ENCODE measurements at places on chromosomes 2 and 18.

DNA sequence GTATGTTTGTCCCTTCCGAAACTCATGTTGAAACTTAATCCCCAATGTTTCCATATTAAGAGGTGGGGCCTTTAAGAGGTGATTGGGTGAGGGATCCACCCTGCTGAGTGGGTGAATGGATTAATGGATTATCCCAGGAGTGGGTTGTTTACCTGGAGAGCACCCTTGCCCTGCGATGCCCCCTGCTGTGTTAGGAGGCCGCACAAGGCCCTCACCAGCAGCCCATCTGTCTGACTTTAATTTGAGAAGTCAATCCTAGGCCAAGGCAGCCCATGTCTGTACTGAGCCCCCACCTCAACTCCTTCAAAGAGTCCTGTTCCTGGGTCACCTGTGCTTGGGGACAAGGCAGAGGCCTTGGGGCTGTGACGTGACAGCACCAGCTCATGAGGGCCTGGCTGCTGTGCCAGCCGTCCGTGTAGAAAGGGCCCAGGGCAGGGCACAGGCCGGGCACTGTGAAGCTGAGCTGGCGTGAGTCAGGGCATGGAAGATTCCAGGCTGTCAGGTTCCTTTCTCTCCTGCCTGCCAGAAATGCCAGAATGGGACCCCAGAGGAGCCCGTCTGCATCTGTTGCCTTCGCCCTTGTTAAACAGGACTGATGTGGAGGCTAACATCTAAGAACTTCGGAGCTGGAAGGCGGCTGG, 21.3 kb upstream of the TAF1B start:
- DNase-seq, result no peak

GRCh38 chr2:208093128-208093527, 31.2 kb downstream of the CRYGD start:
- DNase-seq, result no peak

- DNase-seq, result no peak
Observed at GRCh38 chr2:172484253-172484652, 56.9 kb downstream of the ITGA6 start.

- no peak for DNase-seq
Observed at GRCh38 chr2:43302182-43302960, 76.0 kb upstream of the ZFP36L2 start.

GRCh38 chr2:161357097-161357496, 48.9 kb downstream of the PSMD14 start:
- DNase-seq, result no peak

DNA sequence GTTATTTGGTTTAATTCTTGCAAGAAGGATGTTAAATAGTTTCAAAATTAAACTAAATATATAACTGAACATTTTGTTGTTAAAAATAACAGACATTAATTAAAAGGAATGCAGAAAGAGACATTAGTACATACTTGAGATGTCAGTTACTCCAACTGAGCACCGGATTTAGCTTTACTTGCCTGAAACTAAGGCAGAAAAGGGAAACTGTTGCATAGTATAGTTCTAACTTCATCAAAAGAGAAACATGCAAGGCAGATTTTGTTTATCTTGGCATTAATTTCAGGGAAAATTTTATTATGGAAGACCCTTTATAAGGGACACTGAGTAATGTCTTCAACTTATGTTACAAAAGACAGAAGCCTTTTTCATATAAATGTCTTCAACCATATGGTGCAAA, 218.3 kb downstream of the STK39 start:
- no peak for DNase-seq

DNA sequence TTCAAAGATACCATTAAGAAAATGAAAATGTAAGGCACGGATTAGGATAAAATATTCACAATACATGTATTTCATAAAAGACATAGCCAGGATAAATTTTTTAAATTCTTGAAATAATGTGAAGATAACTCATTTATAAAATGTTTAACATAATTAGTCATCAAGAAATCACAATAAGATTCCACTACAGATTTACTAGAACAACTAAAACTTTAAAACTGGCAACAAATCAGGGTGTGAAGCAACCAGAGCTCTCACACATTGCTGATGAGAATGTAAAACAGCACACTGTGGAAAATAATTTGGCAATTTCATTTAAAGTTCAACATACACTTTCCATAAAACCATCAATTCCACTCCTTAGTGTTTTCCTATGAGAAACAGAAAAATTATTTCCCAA, 89.6 kb upstream of the UBE2E3 start:
- DNase-seq, result no peak

GRCh38 chr2:108906403-108907077, 82.5 kb downstream of the EDAR start:
- no peak for DNase-seq

GRCh38 chr2:226076529-226076928, 677.0 kb downstream of the NYAP2 start:
- DNase-seq, result no peak

DNA sequence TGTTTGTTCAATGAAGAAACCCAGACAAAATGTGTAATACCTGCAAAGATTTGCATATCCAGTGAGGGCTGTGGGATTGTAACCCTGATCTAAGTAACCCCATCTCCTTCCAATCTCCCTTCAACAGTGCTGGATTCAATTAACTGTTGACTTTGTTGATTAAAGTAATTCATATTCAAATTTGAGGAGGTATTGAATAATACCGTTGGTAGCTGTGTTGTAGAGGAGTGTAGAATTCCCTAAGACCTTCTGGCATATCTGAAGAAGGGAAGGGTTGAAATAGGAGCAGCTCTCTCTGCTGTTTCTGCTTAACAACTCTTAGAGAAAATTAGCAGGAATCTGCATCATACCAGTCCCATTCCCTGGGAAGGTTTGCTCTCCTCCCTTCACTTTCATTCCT, 28.2 kb downstream of the MAIP1 start:
- DNase-seq, result no peak

GRCh38 chr2:7077660-7078267, 160.6 kb downstream of the RNF144A start:
- no peak for DNase-seq

DNA sequence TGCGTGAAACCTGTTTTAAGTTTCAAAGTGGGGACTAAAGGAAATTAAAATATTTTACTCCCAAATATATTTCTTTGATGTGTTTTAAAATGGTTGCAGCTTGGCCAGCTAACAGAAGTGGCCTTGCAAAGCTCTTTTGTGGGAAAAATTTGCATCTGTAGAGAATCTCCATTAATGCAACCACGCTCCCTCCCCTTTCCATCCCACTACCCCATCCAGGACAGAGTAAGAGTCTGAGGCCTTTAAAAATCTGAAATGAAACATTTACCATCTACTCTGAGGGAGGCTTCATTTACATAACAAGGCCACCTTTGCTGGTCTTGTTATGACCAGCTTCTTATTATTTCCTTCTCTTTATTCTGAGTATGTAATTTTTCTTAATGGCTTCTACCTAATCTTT, 63.5 kb downstream of the STAT4 start:
- DNase-seq, result no peak

- DNase-seq, result no peak
Observed at GRCh38 chr2:40723194-40723593, 271.3 kb upstream of the SLC8A1 start.

DNA sequence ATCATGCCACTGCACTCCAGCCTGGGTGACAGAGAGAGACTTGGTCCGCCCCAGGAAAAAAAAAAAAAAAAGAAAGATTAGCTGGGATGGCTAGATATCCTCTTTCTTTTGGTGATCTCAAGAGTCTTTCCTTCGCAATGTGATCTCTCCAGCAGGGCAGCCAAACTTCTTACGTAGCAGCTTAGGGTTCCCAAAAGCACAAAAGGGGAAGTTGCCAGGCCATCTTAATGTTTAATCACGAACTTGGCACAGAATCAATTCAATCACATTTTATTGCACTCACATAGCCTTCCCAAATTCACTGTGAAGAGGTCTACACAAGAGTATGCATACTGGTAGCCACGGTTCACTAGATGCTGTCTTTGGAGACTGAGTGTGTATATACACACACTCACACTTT, 53.1 kb downstream of the VIL1 start:
- no peak for DNase-seq

DNA sequence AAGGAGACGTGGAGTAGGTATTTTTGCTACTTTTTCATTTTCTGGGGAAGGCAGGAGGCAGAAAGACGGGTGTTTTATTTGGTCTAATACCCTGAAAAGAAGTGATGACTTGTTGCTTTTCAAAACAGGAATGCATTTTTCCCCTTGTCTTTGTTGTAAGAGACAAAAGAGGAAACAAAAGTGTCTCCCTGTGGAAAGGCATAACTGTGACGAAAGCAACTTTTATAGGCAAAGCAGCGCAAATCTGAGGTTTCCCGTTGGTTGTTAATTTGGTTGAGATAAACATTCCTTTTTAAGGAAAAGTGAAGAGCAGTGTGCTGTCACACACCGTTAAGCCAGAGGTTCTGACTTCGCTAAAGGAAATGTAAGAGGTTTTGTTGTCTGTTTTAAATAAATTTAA, 3.4 kb downstream of the FZD7 start:
- no peak for DNase-seq

DNA sequence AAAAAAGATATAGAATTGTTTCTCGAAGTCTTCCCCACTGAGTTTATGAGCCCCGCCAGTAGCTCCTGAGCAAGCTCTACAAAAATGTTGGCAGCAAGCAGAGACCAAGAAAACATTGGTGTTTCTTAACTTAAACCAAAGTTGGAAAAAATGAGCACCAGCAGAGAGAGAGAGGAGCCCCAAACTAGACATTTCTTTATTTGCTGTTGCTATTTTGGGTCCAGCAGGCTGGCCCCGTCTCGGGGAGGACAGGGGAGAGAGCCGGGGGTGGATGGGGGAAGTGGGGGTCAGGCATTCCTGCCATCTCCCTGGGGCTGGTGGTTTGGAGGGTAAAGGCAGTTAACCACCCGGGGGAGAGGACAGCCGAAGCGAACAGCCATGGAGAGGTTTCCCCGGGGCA, 113.0 kb downstream of the DYSF start:
- no peak for DNase-seq

GRCh38 chr2:117646872-117647271, 167.6 kb upstream of the DDX18 start:
- DNase-seq, result no peak

GRCh38 chr2:224426656-224427055, 24.7 kb upstream of the FAM124B start:
- no peak for DNase-seq
